Activated effector memory CD4-positive, alpha-beta T cell treated with Interleukin-2 at 50 U/mL for 16 hours (primary cell): ENCODE measurements at places on chromosomes 2 and 18.

DNA sequence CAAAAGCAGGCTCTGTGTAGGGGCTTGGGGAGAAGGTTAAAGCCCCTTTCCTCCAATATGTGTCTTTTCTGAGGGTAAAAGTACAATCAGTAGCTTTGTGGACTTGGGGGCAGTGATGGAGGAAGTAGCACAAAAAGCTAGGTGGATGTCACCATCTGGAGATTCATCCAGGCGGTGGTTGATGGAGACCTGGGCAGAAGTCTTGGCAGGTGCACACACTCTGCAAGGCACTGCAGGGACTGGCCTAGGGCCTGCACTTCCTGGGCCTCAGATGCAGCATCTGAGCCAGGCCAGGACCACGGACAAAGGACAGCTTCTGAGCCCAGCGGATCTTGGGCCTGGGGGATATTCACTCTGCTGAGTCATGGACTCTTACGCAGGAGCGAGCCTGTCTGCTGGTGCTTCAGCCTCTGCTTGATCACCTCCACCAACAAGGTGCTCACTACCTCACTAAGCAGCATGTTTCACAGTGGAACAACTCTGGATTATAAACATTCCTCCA, 391.1 kb downstream of the TNS1 start:
- no peak for DNase-seq

GRCh38 chr18:45755934-45756333, 32.0 kb downstream of the SLC14A1 start:
- DNase-seq, result no peak

DNA sequence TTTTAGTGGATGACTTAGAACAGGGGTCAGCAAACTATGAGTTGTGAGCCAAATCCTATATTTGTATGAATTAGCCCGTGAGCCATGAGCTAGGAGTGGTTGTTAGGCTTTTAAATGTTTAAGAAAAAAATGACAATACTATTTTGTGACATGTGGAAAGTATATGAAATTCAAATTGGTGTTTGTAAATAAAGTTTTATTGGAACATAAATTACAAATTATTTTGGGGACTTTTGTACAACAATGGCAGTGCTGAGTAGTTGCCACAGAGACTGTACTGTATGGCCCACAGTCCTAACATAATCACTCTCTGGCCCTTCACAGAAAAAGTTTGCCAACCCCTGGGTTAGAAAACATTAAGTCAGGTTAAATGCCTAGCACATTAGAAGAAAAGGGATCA, 26.1 kb downstream of the ADNP2 start:
- no peak for DNase-seq

- DNase-seq, result no peak
These were observed 1.9 kb downstream of the GLI2 start for GRCh38 chr2:120737340-120738101.

DNA sequence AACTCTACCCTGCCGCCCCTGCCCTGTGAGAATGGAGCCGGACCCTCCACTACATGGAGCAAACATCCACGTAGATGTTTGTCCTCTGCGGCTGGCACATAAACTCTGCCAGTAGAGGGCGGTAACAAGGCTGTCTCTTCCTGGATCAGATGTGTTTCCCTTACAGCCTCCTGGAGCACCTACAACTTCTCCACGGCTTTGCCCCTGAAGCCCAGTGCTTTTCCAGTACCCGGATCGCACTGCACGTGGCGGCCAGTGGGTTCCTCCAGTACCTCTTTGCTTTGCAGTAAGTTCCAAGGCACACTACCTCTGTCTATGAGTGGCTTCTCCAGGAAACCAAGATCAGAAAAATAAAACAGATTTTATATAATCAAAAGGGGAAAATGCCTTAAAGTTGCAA, 651.3 kb downstream of the DCDC2C start:
- DNase-seq, result no peak

DNA sequence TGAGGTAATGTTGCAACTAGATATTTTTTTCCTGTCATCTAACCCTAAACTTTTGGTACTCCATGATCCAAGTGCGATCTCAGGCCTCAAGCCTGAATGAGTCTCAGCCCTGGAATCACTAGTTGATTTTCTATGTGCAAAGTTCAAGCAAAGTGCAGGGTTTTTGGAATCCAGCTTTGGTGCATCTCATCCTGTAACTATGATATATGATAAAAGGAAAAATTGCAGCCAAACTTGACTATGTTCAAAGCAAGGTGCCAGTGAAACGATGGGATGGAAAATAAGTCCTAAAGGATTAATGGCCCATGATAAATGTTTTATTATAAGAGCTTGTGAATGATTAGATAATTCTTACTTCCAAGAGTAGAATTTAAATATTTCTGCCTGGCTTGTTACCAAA, 78.9 kb upstream of the NT5C1B start:
- no peak for DNase-seq

DNA sequence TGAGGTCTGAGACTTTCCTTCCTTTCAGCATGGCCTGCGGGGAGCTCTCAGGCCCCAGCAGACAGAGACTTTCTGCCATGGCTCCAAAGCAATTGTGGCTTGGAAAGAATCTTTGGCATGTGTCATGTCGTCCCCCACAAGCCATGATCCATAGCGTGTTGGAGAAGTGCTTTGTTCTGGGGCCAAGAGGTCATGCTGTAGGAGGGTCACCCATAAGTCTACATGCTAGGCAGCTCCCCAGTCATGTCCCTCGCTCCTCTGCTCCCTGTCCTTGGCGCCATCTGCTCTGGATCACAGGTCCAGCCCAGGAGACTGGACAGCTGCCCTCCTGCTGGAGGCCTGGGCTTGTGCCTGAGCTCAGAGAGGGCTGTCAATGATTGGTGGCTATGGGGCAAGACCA, 78.8 kb upstream of the LCLAT1 start:
- DNase-seq, result no peak

DNA sequence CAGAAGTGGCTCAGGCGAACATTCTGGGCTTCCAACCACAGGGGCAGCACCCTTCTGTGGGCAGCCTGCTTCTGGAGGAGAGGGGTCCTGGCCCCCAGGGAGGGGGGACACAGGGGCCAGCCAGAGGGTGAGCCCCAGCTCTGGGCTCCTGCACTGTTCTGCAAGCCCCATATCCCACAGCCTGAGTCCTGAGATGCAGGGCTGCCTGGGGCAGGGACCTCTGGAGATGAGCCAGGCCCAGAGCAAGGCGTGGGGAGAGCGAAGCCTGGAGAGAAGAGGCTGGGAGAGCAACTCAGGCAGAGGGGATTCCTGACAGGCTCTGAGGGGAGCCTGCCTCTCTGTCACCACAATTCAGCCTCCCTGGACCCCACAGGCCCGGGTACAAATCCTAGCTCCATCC, 13.5 kb upstream of the PRSS56 start:
- DNase-seq, result no peak

DNA sequence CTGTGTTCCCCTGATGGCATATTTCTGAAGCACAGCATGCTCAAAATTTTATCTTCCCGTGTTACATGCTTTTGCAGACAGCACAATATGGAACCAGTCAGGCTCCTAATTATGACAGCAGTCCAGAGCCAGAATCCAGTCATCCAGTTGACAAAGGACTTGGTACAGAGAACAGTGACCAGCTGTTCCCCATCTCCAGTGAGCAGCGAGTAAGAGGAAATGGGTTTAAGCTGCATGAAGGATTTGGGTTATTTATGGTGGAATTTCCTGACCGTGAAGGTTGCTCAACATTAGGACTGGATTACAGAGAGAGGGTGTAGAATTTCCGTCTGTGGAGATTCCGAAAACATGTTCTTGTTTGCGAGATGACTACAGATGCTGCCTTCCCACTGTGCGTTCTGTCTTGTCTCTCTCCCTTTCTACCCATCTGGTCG, 24.4 kb downstream of the SGPP2 start:
- DNase-seq, result no peak

DNA sequence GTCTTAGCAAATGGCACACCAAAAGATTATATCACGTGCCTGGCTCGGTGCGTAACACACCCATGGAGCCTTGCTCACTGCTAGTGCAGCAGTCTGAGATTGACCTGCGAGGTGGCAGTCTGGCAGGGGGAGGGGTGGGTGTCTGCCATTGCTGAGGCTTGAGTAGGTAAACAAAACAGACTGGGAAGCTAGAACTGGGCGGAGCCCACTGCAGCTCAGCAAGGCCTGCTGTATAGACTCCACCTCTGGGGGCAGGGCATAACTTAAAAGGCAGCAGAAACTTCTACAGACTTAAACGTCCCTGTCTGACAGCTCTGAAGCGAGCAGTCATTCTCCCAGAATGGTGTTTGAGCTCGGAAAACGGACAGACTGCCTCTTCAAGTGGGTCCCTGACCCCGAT, 55.9 kb upstream of the FSHR start:
- DNase-seq, result no peak

DNA sequence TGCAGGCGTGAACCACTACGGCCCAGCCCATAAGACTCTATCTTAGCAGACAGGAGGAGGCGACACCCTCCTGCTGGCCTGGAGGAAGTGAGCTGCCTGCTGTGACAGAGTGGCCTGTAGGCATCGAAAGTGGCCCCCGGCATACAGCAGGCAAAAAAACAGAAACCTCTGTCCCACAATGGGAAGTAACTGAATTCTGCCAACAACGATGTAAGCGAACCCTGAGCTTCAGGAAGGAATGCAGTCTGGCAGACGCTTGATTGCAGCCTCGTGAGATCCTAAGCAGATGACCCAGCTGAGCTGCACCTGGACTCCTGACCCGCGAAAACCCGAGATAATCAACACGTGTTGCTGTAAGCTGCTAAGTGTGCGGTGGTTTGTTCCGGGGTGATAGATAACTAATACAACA, 13.6 kb downstream of the MRO start:
- no peak for DNase-seq

GRCh38 chr2:42117923-42118753, 51.0 kb upstream of the EML4 start:
- DNase-seq, result no peak

- no peak for DNase-seq
These were observed 144.6 kb upstream of the EPHA4 start for GRCh38 chr2:221716426-221717303.

DNA sequence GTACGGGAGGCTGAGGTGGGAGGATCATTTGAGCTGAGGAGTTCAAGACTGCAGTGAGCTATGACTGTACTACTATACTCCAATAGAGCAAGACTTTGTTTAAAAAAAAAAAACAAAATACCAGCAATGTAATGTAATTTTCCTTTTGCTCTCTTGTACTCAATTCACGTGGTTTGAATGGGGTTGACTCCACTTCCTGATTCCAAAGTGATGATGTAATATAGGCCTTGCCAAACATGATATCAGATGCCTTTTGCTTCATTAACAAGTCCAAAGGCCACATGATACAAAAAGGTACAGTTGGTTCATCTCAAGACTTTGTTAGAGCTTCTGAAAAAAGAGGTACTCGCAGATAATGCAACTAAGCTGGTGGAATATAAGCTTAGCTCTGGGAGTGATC, 321.8 kb downstream of the ZEB2 start:
- DNase-seq, result no peak

GRCh38 chr2:222180619-222181018, 118.2 kb downstream of the PAX3 start:
- no peak for DNase-seq

GRCh38 chr2:101012706-101013181, 10.7 kb downstream of the RPL31 start:
- no peak for DNase-seq

GRCh38 chr2:10414591-10414990, 33.5 kb downstream of the ODC1 start:
- no peak for DNase-seq

GRCh38 chr18:60311676-60312360, 60.8 kb downstream of the MC4R start:
- no peak for DNase-seq

- DNase-seq, result no peak
These were observed 35.2 kb upstream of the TEX51 start for GRCh38 chr2:126863336-126864015.

DNA sequence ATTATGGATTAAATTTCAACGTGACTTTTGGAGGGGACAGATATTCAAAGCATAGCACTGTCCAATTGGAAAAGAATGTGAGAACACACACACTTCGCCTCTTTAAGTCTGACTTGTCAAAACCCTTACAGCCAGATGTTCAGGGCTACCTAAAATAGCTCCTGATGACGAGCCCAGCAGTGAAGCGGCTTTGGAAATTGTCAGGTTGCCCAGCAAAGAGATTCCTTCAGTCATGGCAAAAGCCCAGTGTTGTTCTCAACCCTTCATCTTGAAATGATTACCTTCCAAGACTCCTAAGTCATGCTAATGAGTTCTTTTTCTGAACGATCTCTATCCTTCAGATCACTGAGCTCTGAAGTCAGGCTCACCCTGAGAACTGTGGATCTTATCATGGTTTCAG, 436.6 kb downstream of the LRATD1 start:
- DNase-seq, result no peak

DNA sequence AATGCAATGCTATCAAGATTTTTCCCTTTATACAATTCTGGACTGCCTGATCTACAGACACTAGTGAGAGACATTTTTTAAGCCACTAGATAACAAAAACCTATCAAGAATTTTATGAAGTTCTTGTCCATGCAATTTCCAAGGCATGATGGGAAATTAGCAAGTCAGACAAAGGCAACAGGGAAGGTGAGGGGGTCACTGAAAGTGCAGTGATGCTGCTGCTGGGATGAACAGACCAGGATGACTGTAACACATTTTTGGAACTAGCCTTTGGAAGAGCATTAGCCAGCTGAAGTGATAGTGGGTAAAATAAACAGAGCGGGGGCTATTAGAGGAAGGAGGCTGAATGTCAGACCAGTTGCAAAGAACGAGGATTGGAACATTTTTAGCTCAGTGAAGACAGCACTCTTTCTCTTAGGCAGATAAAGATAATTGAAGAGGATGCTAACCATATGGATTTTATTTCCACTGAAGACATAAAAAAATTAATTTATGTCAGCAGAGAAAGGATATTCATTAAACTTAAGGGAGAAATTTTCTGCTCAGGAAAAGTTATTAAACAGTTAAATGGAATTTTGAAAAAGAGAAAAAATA, 17.9 kb downstream of the NRXN1 start:
- no peak for DNase-seq

DNA sequence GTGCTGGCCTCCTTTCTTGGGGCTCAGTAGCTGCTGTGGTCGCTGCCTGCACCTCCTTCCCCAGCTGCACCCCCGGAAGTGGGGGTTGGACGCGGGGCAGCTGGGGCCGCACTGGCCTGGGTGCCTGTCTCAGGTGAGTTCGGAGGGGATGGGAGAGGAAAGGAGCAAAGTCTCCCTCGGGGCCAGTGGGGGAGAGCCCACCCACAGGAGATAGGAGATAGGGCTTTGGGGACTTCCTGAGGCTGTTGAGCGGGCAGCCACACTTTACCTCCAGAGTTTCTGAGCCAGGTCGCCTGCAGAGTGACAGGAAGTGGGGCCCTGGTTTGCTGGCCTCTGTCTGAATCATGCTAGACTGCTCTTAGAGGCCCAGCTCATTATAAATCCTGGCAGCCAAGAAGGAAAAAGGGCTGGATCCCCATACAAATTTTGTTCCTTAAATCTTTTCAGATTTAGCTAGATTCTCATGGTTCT, 8.1 kb downstream of the MBP start:
- DNase-seq, result peak; percentile 44

- no peak for DNase-seq
These were observed 32.4 kb downstream of the MOGAT1 start for GRCh38 chr2:222703886-222704285.
